ENCODE measurements at places on chromosomes 3 and 15.

GRCh38 chr15:52098323-52098722, 14.3 kb downstream of the BCL2L10 start:
- DNase-seq = no peak

GRCh38 chr15:39625856-39626255, 45.0 kb downstream of the THBS1 start:
- DNase-seq = no peak

DNA sequence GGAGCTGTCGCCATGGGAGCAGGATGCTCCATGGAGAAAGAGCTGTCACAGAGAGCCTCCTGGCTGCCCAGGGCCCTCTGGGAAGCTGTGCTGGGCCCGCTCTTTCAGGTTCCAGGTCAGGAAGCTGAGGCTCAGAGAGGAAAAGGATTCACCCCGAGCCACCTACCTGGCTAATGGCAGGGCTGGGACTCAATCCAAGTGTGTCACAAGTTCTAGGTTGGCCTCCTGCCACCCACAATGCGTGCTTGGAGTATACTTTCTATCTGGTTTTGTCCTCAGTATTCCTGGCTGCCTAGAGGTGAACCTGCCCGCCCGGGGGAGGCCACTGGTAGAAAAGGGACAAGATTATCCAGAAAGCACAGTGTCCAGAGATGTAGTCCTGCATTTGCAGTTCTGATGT, 23.6 kb downstream of the FAH start:
- DNase-seq = no peak

GRCh38 chr15:56208185-56208584, 35.5 kb downstream of the RFX7 start:
- DNase-seq = no peak

DNA sequence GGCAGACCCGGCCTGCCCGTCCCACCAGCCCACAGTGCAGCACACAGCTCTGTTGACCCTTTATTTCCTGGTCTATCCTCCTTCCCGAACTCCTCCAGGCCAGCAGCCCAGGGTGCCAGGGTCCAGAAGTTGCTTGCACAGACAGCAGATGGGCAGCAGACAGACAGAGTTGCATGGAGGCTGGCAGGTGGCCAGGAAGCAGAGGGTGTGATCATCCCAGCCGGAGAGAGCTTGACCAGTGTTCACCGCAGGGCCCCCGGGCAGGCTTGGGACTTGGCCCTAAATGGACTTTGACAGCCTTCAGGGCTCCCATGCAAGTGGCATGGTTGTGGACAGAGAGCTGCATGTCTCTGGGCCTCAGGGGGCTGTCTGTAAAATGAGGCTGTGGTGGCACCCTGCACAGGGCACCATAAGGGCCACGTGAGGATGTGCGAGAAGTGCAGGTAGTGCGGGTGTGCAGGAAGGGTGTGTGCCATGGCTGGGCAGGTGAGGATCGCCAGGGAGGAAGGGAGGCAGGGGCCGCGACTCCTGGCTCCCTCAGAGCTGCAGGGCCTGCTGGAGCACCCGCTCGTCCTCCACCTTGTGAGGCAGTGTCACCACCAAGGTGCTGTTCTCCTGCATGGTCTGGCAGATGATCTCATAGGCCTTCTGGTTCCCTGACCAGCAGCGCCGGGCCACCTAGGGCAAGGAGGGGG, 6.3 kb upstream of the ZXDC start:
- DNase-seq = no peak

- no peak for DNase-seq
Measured at GRCh38 chr3:169603661-169604060, 59.9 kb downstream of the MECOM start.

DNA sequence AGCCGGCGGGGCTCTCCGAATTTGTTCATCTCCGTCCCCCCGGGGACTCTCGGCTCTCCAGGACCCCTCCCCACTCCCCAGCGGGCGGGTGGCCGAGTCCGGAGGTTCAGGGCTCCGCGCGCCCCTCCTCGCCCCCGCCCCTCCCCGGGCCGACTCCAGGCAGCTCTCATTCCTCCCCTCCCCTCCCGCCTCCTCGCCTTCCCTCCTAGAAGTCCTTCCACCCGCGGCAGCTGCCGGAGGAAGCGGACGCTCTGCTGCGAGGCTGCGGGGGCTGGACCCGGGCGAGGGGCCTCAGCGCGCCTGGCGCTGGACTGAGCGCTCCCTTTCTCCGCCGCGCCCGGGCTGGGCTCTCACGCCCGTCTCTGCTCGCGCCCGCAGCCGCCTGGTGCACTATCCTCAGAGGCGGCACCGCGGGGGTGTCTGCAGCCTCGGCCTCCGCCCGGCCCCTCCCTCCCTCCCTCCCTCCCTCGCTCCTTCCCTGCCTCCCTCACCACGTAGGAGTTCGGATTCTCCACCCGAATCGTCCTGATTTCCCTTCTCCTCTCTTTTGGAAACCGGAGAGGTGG, at the start of gene ROBO2:
Gene ROBO2 (plus strand): TSS at position 494 of the 566 bp plus-strand sequence. CDS start 687 bp downstream, outside the sequence.
- DNase-seq = no peak

DNA sequence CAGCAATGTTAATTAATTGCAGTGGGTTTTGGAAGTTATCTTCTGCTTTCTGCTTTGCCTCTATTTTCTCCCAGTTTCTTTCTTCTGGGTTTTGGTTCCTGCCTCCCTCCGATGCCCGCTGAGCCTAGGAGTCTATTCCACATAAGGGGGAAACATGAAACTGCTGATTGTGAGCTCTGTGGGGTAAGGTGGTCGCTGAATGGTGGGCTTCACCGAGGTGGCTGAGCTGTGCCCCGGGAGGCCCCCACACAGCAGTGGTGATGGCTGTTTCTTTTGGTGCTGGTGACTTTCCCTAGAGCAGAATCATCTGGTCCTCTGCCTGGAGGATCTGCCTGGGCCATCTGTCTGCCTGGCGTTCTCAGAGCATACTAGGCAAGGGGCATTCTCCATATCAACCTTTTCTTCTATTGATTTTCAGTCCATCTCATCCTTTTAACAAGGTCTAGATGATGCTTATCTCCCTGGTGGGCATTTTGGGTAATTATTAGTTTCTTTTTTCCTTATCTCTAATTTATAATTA, 68.8 kb upstream of the ATP2B2 start:
- no peak for DNase-seq

DNA sequence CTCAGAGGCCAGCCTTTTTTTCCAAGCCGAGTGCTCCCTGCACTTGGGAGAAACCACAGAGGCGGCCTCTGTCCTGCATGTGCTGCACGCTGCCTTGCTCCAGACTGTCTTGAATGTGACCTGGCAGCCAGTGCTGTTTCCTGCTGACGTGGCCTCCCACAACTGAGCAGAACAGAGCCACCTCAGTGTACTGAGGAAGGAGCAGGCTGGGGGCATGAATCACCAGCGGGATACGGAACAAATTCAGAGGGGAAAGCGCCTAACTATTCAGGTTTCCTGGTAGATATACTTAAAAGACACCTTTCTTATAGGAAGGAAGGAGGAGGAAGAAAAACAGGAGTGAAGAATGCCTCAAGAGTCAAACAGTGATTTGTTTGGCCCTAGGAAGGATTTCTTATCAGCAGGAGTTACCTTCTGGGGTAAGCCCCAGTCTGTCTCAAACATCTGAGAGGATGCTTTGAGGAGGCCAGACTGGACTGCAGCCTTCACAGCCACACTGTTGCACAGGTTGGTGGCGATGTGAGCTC, 114.0 kb downstream of the FNDC3B start:
- peak; percentile 29 for DNase-seq

DNA sequence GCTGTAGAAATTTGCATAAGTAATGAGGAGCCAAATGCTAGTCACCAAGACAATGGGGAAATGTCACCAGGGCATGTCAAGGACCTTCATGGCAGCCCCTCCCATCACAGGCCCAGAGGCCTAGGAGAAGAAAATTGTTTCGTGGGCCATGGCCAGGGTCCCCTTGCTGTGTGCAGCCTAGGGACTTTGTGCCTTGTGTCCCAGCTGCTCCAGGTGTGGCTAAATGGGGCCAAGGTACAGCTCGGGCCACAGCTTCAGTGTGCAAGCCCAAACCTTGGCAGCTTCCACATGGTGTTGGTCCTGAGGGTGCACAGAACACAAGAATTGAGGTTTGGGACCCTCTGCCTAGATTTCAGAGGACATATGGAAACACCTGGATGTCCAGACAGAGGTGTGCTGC, 208.8 kb upstream of the TBC1D5 start:
- DNase-seq = no peak

DNA sequence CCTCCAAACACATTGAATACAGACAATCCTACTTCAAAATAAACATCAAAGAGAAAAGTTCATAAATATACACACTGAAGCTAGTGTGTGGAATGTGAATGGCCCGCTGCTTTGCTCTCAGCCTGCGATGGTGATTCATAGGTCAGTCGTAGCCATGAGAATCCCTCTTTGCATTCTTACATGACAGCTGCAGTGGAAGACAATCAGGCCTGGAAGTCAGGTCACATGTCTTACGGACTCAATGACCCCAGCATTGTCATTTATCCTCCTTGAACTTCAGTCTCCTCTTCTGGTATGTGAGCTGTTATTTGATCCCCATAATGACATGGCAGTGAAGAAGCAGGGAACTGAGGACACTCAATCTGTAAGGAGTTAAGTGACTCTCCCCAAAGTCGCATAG, 217.8 kb upstream of the EOMES start:
- DNase-seq = no peak

GRCh38 chr15:35167675-35168074, 82.6 kb upstream of the NANOGP8 start:
- no peak for DNase-seq

DNA sequence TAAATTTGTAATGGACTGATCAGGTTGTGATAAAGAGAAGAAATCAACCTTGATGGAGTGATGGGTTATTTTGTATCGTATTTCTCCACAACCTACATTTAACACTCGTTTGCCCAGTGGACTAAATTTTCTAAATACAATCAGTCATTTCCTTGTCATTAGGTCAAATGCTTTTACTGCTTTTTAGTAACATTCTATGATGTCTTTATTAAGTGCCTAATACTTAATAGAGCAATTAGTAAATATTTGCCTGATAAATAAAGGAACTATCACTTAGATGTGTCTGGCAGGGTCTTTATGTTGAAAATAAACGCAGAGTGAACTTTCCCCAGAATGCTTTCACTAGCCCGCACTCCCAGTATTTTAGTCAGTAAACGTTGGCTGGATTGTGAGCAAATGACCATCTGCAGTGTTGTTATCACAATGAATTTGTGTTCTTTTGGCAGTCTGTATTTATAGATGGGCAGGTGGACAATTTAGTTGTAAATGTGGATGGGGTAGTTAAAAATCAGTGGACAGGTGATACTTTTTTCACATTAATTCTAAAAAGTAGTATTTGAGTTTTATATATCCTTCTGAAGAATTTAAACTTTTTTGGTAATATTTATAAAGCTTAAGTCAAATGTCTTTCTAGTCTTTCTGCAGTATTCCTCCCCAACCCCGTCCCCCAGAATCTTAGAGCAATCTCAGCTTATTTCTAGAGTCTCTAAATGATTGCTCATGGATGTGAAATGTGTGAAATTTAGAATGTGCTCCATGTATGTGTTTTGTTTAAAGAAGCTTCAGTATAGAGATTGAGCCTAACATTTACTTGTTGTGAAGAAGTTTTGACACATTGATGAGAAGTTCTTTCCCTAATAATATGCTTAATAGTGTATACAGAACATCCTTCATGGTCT, 4.9 kb downstream of the USP3 start:
- DNase-seq = no peak

DNA sequence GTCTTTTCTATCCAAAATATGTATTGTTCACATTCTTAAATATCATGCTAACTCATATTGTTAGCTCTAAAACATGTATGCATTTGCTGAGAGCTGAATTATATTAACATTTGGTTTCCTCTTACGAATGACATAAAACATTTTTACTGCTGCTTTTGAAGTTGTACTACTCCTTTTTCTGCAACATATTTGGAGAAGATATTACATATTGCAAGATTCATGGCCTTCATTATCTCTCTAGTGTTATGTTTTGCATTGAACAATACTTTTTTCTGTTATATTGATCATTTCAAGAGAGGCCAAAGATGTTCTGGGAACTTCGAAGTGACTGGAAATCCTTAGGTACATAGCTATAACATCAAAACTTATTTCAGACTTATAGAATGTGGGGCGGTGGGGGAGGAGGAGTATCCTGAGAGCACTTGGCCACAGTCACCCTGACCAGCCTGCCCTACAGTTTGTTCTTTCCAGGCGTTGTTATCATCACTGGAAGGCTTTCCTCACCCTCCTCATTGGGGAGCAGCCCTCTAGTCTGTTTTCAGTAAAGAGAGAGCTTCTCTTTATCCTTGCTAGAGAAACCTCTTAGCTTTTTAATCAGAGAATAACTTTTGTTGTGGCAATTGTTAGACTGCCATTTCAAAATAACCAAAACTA, 868.6 kb downstream of the OTOL1 start:
- DNase-seq = no peak

DNA sequence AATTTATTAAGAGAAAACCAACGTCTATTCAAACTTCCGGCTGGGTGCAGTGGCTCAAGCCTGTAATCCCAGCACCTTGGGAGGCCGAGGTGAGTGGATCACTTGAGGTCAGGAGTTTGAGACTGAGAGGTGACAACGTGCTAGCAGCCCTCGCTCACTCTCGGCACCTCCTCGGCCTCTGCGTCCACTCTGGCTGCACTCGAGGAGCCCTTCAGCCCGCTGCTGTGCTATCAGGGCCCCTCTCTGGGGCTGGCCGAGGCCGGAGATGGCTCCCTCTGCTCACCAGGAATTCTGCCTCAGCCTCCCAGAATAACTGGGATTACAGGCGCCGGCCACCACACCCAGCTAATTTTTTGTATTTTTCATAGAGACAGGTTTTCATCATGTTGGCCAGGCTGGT, 58.7 kb downstream of the USF3 start:
- DNase-seq = no peak

DNA sequence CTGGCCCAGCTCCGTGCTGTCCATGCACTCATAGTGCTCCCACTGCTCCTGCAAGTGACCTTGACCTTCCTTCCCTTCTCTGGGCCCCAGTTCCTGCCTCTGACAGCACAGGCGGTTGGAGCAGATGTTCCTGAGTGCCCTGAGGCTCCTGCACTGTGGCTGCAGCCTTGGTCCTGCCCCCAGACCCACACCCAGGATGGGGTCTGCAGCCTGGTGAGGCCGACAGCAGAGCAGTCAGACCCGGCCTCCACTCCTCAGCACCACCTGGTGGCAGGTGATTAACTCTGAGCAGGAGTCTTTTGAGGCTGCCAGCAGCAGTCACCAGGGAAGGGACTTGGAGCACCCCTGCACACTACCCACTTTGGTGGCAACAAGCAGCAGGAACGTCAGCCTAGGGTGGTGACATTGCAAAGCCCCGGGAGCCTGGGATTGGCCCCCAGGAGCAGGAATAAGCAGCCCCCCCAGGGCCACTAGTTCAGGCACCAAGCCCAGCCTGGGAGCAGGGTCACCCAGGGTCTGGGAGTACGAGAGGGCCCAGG, 64.6 kb downstream of the CYP11A1 start:
- no peak for DNase-seq
